Endothelial cell (in vitro differentiated cells): ENCODE measurements at places on chromosomes 5 and 9.
A peak's percentile ranks its signal among the peaks of the same experiment; 100 is the strongest.

DNA sequence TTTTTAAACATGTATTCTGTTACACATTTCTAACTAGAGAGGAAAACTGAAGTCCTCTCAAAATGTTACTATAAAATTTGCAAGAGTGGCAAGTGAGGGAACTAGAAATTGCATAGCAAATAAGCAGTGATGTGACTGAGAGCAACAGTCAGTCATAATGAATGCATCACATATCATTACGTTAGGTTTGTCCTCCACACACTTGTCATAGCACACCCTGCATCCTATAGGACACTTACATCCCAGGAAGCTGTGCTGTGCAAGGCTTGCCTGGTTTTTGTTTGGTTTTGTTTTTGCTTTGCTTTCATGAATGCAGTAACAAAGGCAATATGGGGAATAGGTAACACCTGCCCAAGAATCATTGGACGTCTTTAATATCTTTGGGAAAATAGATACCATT lies 10.8 kb downstream of the NFIB start:
- no peak for DNase-seq

GRCh38 chr5:131534974-131535373 lies 100.1 kb downstream of the RAPGEF6 start:
- no peak for DNase-seq

GRCh38 chr9:92429836-92430235 lies 5.6 kb upstream of the OMD start:
- no peak for DNase-seq

DNA sequence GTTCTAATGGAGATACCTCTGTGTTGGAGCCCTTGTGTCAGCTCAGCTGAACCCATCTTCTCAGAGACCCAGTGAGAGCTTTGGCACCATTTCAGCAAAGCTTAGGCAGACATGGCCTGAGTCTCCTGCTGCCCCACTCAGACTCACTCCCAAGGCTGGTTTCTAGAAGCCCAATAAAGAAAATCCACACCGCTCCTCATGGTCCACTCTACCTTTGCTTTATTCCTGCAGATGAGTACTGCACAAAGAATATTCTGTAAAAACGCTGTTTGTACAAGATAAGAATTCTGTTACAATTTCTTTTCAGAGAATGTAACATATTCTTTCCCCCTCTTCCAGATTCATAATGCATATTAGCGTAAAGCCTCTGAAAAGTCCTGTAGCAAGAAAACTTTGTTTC lies 129.3 kb downstream of the C5orf15 start:
- no peak for DNase-seq

DNA sequence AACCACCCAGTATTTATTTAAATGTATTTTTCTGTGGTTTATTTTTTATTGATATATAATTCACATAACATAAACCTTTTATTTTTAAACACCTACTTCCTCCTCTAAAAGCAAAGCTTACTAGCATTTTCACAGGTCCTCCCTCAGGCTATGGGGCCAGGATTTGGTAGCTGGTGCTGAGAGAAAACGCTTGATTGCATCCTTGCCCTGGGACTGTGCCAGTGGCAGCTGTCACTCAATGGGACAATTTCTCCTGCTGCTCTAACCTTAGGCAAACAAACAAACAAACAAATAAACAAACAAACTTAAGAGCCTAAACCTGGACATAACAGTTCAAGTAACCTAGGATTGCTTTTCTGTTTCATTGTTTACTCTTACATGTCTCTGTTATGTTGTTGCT lies 102.7 kb downstream of the FOCAD start:
- DNase-seq, result no peak

DNA sequence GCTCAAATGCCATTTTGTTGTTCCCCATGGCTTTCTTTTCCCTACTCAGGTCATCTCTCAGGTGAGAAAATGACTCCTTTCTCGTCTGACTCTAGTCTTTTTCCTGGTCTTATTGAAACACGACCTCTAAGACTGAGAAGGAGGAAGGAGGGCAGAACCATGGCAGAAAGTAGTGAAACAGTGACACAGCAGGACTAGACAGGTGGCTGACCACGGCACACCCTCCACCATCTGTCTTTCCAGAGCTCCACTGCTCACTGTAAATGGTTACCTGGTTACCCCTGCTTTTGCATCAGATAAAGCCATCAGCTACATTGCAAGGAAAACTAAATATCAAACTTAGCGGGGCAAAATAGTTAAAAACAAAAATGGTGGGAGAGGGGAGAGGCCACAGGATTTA lies 30.9 kb downstream of the NR4A3 start:
- no peak for DNase-seq

DNA sequence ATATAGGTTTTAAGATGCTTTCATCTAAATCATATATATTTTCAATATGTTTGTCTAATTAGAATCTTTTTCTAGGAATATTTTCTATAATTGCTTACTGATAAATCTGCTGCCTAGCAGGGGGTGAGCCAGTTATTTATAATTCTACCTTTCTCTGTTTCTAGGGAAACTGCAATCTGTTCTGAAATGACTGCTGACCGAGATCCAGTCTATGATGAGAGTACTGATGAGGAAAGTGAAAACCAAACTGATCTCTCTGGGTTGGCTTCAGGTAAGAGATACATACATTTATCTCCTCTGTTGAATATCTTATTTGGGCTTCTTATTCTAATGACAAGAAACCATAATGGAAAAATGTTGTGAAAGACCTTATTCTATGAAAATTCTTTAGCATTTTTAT lies 127.3 kb downstream of the XRCC4 start:
- DNase-seq, result no peak

GRCh38 chr5:37319037-37319782 lies 51.7 kb downstream of the NUP155 start:
- no peak for DNase-seq

GRCh38 chr5:15645381-15646160 lies 145.6 kb downstream of the FBXL7 start:
- no peak for DNase-seq

DNA sequence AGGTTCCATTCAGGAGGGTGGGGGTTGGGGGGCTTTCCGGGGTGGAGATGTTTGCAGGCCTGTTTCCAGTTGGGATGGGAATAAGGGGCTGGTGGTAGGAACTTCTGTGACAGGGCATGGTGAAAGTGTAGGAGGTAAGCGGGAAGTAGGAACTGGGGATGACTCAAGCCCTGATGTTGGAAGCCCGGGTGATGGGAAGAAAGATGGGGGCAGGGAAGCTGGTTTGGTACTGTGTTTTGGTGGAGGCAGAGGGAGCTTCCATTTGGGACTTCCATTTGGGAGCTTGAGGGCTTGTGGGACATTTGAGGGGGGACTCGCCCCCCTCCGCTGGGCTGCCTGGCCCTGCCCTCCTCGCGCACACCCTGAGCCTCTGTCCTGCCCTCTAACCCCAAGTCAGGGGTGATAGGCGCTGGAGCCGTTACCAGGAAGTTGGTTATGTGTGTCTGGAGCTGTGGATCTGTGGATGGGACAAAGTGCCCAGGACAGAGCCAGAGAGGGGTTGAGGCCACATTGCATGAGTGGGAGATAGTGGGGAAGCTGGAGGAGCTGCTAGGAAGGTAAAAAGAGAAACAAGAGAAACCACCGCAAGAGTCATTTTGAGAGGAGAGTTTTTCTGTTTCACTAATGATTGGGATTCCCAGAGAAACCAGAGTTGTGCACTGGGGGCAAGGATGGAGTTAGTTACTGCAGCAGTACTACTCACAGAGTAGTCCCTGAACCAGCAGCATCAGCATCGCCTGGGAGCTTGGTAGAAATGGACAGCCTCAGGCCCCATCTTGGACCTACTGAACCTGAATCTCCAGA lies 6.6 kb downstream of the RGS14 start:
- no peak for DNase-seq

DNA sequence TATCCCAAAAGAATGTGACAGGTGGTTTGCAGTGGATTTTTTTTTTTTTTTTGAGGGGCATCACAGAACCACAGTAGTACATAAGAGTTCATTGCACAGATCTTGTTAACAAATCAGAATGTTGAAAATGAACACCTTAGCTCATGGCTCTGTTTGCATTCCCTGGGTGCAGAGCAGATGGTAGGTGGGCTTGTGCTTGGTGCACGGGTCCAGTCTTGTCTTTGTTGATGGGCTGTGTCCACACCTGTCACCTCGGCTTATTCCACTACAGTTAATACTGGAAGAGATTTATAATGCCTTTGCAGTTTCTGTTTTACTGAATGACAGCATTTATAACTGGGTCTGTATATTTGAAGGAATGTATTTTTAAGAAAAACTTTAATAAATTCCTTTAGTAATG lies 146.6 kb downstream of the KDM4C start:
- DNase-seq, result no peak

DNA sequence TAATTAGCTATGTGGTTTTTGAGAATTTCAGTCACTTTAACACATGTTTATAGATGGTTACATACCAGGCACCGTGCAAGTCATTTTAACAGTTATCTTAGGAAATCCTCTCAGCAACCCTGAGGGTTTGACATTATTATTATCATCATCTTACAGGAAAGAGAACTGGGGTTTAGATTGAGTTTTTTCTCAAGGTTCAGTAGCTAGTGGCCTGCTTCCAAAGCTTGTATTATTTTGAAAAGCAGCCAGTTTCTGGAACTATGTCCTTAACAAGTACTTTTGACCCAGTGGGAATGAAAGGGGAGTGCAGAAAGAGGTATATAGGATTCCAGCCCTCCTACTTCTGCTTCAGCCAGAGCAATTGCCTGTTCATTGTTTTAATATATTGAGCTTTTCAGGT lies 157.5 kb downstream of the COMMD10 start:
- DNase-seq, result no peak

DNA sequence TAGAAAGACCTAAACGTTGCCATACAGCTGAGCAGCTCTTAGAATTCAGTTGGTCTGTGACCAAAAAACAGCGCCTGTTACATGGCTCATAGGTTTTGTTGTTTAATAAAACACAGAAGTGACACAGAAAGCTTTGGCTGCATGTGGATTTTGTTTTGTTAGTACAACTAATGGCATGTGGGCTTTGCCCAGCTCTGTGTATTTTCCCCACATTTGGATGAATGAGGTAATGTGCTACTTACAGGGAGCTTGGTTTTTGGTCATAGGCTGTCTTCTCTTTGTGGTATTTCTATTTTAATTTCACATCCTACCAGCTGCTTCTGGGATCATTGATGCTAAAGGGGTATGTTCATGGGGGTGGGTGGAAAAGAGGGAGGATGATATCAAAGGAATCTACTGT lies 37.0 kb upstream of the POU4F3 start:
- no peak for DNase-seq

- DNase-seq, result no peak
Observed at GRCh38 chr5:130270786-130271185, 366.5 kb downstream of the CHSY3 start.

- DNase-seq, result peak; percentile 57
Observed at GRCh38 chr9:5186416-5187169, 1.2 kb upstream of the INSL6 start.

GRCh38 chr5:16539169-16539666 lies 73.6 kb upstream of the ZNF622 start:
- DNase-seq, result no peak

GRCh38 chr5:148482697-148483462 lies 99.1 kb downstream of the FBXO38 start:
- peak; percentile 78 for DNase-seq

- DNase-seq, result no peak
Observed at GRCh38 chr9:91868732-91869391, 81.2 kb downstream of the ROR2 start.

DNA sequence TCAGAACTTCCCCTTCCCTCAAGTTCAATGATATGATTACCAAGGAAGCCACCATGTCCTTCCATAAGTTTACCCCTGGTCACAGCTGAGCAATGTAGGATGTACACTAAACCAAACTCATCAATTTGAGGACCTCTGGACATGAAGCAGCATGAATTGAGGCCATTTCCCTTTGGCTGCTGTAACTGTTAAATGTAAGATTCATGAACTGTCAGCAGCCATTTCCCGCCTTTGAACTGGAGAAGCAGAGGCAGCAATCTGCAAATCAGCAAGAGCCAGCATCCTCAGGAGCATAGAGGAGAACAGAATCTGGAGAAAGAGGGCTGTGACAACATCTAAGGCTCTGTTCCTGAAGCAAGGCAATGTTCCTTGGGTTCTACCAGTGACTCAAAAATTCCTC lies 104.3 kb upstream of the PTGER4 start:
- no peak for DNase-seq

DNA sequence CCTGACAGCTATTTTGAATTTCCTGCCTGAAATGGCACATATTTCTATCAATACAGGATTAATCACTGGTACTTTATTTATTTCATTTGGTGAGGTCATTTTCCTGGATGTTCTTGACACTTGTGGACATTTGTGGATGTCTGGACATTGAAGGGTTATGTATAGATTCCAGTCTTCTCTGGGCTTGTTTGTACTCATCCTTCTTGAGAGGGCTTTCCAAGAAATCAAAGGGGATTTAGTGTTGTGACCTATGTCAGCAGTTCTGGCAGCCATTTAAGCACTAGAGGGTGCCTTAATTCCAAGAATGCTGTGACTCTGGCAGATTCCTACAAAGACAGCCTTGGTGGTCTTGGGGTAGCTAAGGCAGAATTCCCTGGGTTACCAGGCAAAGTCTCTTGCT lies 259.7 kb downstream of the CSNK1G3 start:
- no peak for DNase-seq

GRCh38 chr9:99515093-99515492 lies 293.0 kb downstream of the SEC61B start:
- no peak for DNase-seq

GRCh38 chr5:158897444-158898160 lies 202.1 kb downstream of the EBF1 start:
- no peak for DNase-seq

- DNase-seq, result no peak
Observed at GRCh38 chr5:177433658-177434217, 7.3 kb downstream of the GRK6 start.

- no peak for DNase-seq
Observed at GRCh38 chr9:131733541-131734061, 6.3 kb downstream of the RAPGEF1 start.

DNA sequence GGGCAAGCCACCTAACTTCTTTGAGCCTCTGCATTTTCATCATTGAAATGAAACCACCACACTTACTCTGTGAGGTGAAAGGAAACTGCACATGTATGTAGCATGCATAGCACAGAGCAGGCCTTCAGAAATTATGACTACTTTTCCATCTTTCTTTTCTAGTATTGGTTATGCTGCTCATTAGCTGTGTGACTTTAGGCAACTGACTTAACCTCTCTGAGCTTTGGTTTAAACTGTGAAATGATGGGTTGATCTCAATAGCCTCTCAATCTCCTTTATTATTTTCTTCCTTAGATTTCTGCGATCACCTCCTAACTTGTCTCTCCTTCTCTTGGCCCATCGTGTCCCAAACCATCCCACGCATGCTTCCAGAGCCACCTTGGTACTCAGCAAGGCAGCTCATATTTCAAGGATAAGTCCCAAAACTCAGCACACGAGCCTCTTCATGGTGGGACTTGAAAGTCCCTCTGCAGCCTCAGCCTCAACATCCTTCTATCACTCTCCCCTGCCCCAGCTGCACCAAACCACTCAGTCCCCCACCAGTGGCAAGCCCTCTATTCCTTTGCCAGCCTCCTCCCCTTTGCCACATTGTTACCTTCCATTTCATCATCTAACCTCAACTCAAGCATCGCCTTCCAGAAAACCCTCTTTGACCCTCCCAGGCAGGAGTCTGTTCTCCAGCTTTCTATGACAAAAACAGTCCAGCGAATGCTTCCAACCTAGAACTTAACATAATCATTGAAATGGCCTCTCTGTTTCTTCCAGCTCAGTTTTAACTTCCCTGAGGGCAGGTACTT lies 60.3 kb upstream of the DNAH5 start:
- no peak for DNase-seq

- DNase-seq, result no peak
Observed at GRCh38 chr5:69497006-69497520, 4.5 kb downstream of the OCLN start.
